SJSA1 (cell line): ENCODE measurements at places on chromosomes 13 and 19.
A peak's percentile ranks its signal among the peaks of the same experiment; 100 is the strongest.

- DNase-seq: no peak
Measured at GRCh38 chr19:29287061-29287460, 74.1 kb upstream of the UQCRFS1 start.

- peak; percentile 57 for DNase-seq
Measured at GRCh38 chr13:99465454-99465853, 35.8 kb upstream of the TM9SF2 start.

DNA sequence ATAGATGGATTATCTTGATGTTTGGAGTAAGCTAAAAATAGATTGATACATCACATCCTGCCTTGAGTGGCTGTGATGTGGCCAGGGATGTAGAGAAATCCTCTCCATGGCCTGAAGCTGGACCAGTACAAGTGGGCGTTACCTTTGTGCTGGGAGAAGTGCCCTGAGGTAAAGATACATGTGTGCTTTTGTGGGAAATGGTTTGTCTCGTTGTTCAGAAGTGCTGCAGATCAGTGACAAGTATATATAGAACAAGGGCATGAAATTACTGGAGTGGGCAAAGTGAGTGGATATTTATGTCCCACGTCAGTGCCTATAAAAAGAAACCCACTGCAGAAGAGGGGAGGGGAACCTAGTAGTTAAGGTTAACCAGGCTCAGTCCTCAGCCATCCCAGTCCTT lies 12.2 kb upstream of the ZNF304 start:
- DNase-seq: no peak

DNA sequence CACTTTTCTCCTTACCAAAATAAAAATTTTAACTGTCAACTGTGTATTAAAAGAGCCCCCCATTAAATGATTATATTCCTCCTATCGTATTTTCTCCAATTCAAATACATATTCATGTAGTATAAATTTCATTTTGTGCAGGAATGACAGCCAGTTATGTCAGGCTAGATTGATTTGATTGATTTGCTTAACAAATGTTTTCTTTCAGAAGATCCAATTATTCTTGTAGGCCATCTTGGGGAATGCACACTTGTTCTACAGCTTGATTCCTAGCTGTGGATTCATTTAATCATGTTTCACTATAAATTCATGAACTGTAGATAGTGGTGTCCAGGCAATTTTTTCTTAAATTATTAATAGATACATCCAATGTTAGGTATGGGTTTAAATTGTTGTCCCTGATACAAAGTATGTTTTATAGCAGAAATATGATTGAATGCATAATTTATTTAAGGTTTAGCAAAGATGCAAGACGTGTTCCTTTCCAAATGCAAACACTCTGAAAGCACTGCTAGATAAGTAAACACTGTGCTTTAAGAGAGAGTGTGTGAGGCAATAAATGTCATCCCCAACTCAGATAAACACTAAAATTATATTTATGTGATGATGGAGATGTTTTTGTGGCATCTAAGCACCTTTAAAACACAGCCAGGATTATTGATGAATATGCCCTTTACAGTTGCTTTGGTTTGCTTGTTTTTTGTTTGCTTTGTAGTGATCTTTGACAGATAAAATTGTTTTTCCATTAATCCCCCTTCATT lies 531.1 kb downstream of the DCT start:
- DNase-seq: no peak

DNA sequence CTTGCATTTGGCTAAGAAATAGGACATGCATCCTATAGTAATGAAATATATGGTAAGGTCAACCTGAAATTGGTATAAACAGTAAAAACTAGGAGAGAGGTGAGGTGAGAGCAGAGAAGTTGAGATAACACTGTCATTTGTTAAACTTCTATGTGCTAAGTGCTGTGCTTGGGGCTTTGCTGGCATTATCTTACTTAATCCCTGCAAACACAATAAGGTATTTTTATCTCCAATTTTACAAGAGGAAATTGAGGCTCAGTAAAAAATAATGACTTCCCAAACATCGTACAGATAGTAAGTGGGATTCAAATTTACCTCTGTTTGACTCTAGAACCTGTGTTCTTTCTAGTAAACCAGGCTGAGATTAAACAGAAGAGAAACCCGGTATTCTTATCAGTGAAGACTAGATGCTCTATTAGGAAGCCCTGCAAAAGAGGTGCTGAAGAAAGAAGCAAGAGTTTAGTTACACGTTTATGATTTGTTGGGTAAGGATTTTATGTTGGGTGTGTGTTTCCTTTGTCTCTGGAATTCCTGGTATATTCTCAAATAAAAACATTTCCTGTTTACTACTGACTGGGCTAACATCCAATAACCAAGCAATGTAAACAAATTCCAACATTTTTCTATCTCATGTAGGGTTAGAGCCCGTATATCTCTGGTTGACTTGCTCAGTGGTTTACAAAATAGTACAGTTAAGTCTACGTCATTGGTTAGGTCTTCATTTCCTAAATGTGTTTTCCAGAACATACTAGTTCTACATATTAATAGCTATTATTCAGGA lies 137.3 kb upstream of the FNDC3A start:
- DNase-seq: no peak

GRCh38 chr13:40966298-40966697 lies 52.8 kb downstream of the ELF1 start:
- no peak for DNase-seq

- DNase-seq: peak; percentile 34
Measured at GRCh38 chr13:29472332-29472961, 123.0 kb downstream of the SLC7A1 start.

DNA sequence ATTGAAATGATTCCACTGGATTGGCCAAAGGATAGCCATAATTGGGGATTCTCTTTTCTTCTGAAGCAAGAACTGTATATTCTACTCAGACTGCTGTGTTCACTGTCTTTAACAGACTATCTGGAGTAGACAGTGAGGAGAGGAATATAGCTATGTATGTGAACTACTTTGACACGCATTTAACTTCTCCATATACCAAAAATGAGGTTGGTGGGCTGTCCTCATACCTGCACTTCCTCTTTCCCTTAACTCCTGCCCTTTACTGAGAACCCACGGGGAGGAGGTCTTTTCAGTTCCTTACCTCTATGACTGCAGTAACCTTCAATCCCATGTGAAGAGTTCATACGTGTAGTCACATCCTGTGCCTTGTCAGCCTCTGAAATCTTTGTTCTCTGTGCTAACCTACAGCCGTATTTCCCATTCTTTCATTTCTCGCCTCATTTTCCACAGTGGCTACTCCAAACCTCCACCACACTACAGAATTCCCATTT lies 305.8 kb downstream of the MTUS2 start:
- DNase-seq: no peak

DNA sequence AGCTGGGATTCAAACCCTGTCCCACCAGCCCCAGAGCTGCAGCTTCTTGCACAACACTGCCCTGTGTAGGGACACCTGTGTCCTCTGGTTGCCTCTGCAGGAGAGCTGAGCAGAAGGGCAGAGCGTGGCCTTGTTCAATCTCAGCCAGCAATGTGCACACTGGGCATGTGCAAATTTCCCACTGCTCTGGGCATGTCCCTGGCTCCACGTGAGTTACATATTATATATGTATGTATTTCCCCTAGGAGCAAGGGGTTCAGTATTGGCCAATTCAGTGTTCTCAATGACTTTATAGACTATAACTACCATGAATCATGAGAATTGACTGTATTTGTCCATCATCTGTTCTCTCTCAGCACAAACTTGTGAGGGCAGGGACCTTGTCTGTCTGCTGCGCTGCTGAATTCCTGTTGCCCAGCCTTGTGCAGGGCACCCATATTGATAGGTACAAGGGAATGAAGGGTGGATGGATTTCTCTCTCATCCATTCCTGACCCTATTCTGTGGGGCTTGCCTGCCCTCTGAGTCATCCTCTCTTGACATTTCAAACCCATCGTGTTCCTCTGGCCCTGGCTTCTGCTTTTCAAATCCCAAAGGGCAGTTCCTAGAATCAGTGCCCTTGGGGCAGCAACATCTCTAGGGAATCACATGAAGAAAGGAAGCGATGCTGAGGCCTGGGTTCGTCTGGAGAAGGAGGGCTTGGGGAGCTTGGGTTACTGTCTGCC lies 69.7 kb downstream of the ERICH6B start:
- DNase-seq: no peak

GRCh38 chr13:30159446-30159839 lies 147.9 kb downstream of the KATNAL1 start:
- DNase-seq: peak; percentile 91

GRCh38 chr13:73433890-73434289 lies 375.1 kb downstream of the KLF5 start:
- no peak for DNase-seq

DNA sequence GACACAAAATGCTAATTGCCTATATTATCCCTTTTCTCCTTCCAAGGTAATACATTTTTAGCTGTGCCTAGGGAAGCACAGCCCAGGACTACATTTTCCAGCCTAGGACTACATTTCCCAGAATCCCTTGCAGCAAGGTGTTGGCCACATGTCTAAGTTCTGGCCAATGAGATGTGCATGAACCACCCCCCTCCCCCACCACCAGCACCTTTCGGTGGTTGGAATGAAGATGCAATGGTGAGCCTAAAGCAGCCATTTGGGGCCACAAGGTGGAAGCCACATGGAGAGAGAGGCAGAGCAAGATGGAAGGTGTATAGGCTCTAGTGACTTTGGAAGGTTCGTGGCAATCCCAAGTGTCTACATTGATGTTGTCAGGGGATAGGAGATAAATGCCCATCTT lies 16.2 kb downstream of the UNC13A start:
- no peak for DNase-seq

DNA sequence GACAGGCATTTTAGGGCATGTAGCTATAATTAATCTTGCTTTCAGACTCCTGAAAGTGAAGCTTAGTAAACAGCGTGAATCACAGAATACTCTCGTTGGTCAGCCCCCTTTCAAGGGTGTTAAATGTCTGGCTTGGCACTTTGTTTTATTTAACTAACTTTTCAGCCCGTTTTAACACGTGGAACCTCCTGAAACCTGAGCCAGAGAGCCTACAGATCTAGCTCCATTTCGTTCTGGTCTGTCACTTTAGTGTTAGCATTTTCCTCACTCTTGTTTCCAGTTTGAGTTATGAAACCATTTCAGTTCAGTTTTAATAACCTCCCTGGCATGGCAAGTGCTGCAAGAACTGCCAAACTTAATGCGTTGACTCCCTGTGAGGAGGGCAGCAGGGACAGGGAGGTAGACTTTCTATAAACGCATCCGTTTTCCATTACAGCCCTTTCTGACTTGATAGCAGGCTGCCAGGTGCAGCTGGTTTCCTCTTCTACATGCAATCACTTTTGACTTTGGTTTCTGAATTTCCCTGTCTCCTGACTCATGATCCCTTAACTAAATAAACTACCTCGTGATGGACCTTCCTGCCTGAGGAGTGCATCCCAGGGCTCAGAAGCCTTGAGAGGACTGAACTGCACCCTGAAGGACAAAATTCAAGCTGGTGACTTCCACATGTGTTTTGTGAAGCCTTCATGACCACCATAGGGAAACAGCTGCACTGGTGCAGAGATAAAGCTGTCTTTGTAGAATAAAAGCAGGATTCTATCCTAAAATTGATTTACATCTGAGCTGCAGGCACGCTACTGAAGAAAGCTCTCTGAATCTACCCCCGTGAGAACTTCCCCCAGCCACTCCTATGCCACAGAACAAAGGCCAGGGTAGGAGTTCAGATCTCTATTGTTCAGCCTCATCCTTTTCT lies 192.6 kb downstream of the DLEU7 start:
- DNase-seq: no peak

DNA sequence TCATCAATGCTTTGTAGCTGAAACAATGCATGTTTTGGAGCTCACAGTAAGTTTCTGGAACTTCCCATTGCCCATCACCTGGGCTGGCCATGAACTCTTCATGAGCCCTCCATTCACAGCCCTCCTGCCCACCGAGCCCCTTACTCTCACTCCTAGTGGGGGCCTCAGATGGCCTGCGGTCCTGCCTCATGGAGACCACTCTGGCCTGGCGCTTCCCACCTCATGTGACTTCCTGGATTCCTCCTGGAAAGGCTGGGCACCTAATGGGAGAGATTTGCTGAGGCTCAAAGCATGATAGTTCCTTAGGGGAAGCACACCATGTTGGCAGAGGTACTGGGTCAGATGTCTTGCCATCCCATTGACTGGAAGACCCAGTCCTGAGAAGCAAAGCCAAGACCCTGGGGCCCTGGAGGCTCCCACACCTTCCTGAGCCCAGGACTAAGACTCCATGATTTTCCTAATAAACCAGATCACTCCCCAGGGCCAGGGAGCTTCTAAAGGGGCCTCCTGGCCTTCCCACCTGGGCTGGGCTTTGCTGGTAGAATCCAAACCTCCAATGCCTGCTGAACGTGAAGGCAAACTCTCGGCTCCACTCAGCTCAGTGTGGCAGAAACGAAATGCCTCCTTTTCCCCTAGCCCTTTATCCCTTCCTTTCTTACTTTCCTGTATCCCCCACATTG lies 49.4 kb upstream of the ZNF536 start:
- no peak for DNase-seq

DNA sequence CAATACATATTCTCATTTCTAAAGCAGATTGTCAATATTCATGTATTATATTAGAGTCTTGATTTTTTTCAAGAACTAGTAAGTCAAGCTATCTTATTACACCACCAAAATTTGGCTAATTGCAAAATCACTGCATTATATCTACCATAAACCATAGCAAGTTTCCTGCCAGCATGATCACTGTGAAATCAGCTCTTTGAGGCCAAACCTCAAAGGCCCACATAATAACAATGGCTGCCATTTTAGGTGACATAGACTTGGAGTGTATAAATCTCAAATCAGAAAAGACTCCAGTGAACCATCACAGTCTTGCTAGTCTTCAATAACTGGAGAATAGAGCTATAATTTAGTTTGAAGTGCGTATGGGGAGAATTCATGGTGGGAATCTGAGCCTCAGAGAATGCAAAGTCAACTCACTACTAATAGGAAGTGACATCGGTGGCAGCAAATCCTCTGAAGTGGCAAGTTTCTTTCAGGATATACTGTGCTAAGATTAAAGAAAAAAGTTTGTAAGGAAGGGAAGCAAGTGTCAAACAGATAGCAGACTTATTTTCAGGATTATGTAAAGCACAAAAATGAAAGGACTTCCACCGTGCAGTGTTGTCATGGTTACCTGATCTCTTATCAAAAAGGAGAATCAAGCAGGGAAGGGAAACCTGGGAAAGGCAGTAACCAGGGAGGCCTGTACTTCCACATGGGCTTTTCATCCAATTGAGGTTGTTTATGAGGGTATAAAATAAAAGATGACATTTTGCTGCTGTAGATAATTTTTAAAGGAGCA lies 117.4 kb upstream of the FNDC3A start:
- DNase-seq: no peak

DNA sequence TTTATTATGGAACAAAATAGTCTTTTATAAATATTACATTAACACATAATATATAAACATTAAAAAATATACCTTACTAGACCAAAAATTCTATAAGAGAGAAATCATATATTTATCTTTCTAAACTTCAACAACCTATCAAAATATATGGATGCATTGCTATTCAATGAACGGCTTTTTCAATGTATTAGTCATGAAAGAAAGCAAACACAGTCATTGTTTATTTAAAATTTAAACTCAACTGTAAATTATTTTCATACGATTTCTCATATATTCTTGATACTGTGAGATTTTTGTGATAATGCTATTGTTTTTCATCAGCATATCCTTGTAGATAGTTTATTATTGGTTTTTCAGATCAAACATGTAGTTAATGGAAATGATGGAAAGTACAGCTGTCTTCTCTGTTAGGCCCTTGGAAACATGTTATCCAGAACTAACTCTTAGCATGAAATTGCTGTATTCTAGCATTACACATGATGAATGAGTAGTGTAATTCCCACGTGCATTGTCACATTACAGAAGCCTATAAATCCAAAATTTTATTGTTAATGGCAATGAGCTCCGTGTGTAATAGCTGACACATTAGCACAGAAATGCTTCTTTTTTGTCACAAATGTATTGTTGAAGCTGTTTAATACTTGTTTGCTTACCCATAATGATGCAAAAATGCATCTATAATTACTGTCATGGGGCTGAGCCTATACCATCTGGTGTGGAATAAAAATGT lies 1639.9 kb downstream of the SLITRK5 start:
- DNase-seq: no peak
